NCI-H526 (cell line): ENCODE measurements at places on chromosomes 1 and 21.

DNA sequence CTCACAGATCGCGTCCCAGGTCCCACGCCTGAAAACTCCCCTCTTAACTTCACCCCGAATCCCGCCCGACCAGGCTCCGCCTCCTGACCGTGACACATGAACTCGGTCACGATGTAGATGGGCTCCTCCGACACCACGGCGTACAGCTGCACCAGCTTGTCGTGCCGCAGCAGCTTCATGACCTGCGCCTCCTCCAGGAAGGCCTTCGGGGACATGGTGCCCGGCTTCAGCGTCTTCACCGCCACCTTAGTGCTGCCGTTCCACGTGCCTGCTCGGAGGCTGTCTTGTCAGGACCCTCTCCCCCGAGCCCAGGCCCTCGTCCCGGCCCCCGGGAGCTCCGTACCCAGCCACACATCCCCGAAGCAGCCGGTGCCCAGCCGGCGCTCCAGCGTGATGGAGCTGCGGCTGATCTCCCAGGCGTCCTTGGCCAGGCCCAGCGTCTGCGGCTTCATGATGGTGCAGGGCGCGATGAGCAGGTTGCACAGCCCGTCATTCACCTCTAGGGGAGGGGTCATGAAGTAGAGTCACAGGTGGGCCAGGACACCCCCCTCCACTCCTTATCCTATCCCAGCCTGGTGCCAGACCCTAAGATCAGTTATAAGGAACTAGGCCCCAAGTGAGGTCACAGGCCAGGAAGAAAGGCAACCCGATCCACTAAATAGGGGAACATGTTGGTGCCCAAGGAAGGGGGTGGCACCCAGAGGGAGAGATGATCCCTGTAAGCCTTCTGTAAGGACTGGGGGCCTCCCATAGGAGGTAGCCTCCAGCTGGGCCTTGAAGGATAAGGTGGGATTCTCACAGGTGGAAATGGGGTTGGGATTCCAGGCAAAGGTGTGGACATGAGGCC is 11.6 kb upstream of the AHDC1 start:
- no peak for DNase-seq

GRCh38 chr1:222620566-222620965 is 2.7 kb downstream of the MIA3 start:
- DNase-seq, result no peak

DNA sequence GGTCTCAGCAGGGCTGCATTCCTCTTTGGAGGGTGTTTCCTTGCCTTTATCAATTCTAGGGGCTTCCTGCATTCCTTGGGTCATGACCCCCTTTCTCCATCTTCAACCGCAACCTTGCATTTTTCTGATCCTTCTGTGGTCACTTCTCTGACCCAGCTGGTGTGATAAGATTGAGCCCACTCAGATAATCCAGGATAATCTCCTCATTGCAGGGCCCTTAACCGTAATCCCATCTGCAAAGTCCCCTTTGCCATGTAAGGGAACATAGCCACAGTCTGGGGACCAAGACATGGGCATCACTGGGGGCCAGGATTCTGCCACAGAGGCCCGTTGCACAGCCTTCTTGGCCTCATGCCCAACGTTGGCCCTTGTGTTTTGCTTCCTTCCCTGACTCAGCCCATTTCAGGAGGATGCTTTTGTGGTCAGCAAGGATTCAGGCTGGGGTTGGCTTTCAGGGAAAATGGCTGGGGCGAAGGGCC is 35.0 kb upstream of the IL19 start:
- DNase-seq, result no peak

- no peak for DNase-seq
Measured at GRCh38 chr1:43802356-43802980, 95.1 kb downstream of the ST3GAL3 start.

DNA sequence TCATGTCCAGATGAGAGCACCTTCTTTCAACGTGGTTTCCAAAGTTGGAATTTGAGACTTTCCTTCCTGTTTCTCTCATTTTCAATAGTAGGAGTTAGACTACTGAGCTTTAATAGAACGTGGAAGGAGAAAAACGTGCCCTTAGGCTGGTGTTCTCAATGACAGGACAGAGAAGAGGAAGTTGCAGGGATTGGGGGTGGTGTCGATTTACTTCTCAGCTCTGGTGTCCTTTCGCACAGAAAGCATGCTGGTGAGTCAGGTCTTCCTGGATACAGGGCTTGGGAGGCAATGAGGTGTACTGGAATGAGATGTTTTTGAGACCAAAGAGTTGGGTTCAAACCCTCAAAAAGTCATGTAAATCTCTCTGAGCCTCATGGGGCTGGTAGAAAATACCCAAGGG is 67.1 kb downstream of the HIVEP3 start:
- DNase-seq, result no peak

GRCh38 chr1:39130325-39130724 is 74.2 kb upstream of the MACF1 start:
- no peak for DNase-seq

- DNase-seq, result no peak
Measured at GRCh38 chr1:24986372-24986965, 56.4 kb upstream of the RUNX3 start.

DNA sequence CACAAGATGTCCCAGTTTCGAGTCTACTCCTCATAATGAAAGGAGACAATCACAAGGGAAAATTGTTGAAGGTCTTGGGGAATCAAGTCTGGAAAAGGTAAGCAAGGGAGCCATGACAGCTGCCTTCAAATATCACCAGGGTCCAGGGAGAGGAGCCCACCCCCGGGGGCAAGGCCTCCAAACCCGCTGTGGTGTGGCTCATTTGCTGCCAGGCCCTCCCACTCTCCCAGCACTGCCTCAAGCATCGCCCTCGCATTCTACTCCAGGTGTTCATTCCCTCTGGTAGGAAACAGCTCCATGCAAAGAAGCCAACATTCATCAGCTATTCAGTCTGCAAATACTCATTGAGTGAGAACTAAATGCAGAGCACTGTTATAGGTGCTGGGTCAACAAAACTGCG is 8.6 kb downstream of the S100A9 start:
- no peak for DNase-seq

- DNase-seq, result no peak
Measured at GRCh38 chr21:34813266-34813894, 144.6 kb downstream of the CLIC6 start.

DNA sequence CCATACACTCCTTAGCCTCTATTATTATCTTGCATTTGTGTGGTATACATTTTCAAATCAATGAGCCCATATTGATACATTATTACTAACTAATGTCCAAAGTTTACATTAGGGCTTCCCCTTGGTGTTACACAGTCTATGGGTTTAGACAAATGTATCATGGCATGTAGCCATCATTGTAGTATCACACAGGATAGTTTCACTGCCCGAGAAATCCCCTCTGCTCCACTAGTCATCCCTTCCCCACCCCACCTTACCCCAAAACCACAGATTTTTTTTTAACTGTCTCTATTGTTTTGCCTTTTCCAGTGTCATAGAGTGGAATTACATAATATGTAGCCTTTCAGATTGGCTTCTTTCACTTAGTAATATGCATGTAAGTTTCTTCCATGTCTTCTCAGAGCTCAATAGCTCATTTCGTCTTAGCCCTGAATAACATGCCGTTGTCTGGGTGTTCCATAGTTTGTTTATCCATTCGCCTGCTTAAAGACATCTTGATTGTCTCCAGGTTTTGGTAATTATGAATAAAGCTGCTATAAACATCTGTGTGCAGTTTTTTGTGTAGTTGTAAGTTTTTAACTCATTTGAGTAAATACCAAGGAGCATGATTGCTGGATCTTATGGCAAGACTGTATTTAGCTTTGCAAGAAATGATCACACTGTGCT is 86.4 kb upstream of the LYST start:
- DNase-seq, result no peak

- no peak for DNase-seq
Measured at GRCh38 chr1:228861832-228862180, 126.5 kb downstream of the RHOU start.

DNA sequence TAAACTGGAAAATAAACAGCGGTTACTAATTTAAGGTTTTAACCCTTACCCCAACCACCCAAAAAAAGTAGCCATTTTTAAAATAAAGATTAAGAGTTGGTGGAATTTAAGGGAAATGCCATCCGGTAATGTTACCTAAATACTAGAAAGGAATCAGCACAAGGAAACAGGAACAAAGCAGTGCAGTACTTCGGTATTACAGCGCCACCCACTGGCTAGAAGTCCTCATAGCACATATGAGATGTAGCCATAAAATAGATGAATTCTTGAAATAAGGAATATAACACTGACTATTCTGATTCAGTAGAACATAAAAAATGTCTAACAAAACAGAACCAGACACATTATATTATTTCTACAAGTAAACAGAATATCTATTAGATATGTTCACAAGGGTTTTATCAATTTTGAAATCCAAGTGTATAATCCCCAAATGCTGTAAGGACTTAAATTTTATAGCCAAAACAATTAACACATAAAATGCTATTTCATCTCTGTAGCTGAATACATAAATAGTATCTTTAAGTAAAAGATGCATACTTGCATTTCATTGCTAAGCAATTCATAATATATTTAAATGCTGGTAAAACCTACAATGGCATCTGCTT is 58.8 kb downstream of the FRRS1 start:
- peak; percentile 29 for DNase-seq

GRCh38 chr1:225179686-225180085 is 248.2 kb downstream of the LBR start:
- DNase-seq, result no peak

GRCh38 chr1:46064708-46065107 is 67.7 kb downstream of the PIK3R3 start:
- no peak for DNase-seq

DNA sequence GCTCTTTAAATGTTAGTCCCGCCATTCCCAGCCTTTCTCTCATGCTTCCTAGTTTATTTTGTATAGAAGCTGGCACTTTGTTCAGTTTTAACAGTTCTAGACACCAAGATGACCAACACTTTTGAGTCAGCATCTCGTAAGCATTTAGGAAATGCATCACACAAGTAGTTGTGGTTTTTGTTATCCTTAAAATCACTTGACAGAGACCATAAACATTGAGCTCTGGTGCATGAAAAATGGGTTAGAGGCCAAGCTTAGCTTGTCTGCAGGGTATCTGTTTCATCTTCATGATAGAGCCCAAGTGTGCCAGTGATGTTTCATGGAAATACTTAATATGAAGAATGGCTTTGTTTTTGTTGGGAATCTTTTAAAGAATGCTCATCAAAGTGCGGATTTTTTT is 159.7 kb downstream of the DISP1 start:
- no peak for DNase-seq

- DNase-seq, result no peak
Measured at GRCh38 chr1:168794057-168794456, 65.1 kb upstream of the DPT start.

- no peak for DNase-seq
Measured at GRCh38 chr1:9459816-9460407, 79.4 kb upstream of the SLC25A33 start.

GRCh38 chr1:17472814-17473213 is 33.3 kb upstream of the RCC2 start:
- DNase-seq, result no peak

DNA sequence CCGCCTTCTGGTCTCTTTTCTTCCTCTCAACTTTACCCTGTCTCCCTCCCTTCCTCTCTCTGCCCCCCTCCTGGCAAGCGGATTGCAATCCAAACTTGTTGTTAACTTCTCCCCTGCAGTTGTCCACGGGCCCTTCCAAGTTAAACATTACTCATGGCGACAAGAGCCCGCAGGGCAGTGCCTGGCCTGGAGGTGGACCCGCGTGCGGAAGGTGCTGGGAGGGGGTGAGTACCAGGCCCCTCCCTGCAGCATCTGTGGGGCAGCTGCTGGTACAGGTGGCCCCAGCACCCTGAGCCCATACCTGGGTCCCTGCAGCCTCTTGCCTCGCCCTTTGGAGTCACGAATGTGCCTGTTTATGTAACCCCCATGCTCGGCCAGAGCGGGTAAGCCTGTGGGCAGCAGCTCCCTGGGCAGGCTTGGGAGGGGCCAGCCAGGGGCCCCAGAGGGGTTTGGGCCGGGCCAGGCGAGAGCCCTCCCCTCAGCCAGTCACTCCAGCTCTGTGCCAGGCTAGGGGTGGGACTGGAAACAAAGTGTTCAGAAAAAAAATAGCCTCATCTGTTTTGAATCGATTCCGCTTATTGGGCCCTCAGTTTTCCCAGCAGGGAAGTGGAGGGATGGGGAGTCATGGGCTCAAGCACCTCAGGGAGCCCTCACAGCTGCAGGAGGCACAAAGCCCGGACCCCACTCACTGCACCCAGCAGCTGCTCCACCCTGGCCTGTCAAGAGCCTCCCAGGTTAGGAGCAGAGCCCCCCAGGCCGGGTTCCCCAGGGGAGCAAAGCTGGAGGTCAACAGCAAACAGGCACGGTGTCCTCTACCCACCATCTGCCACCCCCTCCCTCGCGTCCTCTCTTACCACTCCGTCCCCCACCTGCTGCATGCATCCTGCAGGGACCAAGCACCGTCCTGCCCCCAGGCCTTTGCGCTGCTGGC is 14.0 kb upstream of the FAAP20 start:
- DNase-seq, result no peak

GRCh38 chr1:119006406-119007279 is 18.5 kb upstream of the TBX15 start:
- no peak for DNase-seq

GRCh38 chr1:26161415-26162219 is 2.7 kb downstream of the FAM110D start:
- peak; percentile 11 for DNase-seq

DNA sequence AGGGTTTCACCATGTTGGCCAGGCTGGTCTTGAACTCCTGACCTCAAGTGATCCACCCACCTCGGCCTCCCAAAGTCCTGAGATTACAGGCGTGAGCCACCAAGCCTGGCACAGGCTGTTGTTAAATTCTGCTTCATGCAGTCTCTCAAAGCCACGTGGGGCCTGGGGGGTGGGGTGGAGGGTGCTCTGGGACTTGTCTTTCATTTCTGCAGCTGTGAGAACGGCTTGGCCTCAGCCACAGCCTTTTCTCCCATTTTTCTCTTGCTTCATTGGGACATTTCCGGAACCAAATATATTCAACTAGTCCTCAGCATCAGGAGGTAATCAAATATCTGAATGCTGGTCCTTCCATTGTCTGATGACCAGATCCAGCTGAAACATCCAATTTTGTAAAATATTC is 27.6 kb upstream of the KCNE2 start:
- no peak for DNase-seq

- peak; percentile 95 for DNase-seq
Measured at GRCh38 chr1:31373056-31373896, at the start of gene FABP3. FABP3 (minus strand) TSS chr1:31373076; CDS start chr1:31373014, 62 bp downstream.

GRCh38 chr1:230824919-230825721 is 43.2 kb downstream of the C1orf198 start:
- no peak for DNase-seq

DNA sequence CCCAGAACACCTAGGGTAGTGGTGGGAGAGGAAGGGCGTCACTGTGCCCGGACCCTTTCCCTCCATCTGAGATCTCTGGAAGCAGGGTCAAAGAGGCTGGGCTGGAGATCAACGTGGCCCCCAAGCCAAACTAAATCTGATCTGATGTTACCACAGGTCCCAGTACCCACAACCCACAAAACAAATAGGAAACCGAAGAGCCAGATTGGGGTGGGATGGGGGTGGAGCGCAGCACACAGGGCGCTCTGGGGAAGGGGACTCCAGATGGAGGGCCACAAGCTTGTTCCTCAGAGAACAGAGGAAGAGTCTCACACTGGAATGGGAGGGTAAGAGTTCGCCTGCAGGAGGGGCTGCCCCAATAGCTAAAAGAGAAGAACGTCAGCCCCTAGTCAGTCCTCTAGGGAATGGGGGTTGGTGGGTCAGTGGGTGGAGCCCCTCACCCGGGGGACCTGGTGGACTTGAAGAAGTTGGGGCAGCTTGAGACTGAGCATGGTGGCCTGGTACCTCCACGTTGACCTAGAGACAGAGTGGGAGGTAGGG is 1.5 kb downstream of the PAQR6 start:
- DNase-seq, result peak; percentile 55

- no peak for DNase-seq
Measured at GRCh38 chr1:169697755-169698154, 13.7 kb downstream of the SELL start.
